ENCODE measurements at places on chromosomes 12 and 14. TPM values are rescaled to one million over a fixed set of nuclear protein-coding genes. Genes with fewer than 3 reads are reported as not detected.

DNA sequence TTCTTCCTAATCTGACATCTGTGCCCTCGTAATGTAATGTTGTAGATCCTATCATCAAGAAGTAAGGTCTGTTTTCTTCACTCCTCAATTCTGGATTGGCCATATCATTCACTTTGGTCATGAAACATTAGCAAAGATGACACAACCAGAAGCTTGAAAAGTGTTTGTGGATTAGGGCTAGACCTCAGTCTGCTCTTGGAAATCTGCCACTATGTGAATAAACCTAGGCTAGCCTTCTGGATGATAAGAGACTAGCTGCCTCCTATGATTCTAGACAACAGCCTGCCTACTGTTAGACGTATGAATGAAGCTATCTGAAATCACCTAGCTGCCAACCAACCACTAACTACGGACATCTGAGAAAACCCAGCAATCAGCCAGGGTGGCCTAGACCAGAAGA lies 38.7 kb upstream of the LYZ start:
- no peak for DNase-seq

NEUROD4 gene
- not detected for total RNA-seq

SPIC gene
- not detected for total RNA-seq

DNA sequence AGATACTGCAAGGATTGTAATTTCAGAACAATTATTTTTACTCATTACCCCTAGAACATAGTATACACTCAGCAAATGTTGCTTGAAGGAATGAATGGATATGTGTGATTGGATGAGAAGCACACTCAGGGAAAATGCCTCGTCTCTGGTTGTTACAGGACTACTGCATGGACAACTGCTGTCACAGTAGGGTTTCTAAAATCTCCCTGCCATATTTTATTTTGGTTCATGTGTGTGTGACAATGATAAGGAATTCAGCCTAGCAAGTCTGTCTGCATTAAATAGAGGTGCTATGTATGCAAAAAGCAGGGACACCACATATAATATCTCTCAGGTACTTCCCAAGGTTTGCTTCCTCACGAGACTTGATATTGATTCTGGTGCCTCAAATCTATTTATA lies 1.4 kb downstream of the PTPRR start:
- DNase-seq = no peak

GRCh38 chr14:22289570-22289969 lies 299.5 kb downstream of the DAD1 start:
- peak; percentile 86 for DNase-seq

CLEC2D gene
- total RNA-seq = 32.6 TPM

LRP10 gene
- total RNA-seq = 59.0 TPM

DNA sequence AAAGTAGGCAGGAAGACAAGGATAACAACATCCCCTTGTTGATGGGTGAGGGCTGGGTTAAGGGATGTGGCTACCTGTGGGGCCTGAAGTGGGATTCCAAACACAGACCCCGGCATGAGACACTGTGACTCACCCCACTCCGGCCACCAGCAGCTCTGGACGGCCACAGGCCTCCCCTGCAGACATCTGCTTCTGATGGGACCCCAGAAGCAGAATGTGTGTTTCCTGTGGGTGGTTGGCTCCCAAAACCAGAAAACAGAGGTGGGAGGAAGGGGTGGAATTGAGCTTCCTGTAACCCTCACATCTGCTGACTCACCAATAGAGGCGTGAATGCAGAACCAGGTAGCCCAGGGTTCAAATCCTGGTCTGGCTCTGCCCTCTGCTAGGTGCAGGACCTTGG lies 216.6 kb upstream of the PWP1 start:
- no peak for DNase-seq

DNA sequence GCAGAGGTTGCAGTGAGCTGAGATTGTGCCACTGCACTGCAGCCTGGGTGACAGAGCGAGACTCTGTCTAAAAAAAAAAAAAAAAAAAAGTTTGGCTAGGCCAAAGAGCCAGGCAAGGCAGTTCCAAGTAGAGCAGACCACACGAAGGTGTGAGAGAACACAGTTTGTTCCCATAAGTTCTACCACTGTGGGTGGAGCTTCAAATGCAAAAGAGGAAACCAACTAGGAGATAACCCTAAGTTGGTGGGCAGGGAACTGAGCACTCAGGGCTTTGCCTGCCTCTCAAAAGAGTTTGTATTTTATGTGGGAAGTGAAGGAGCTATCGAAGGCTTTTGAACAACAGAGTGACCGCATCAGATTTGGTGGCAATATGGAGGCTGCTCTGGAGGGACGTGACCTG lies 15.1 kb downstream of the SOCS2 start:
- no peak for DNase-seq

TSHR gene
- not detected for total RNA-seq

GRCh38 chr12:56223571-56224101 lies 506 bp upstream of the NABP2 start:
- no peak for DNase-seq

SIVA1 gene
- 85.8 TPM for total RNA-seq

- DNase-seq = no peak
Measured at GRCh38 chr12:42801271-42801670, 211.7 kb upstream of the PRICKLE1 start.

DNA sequence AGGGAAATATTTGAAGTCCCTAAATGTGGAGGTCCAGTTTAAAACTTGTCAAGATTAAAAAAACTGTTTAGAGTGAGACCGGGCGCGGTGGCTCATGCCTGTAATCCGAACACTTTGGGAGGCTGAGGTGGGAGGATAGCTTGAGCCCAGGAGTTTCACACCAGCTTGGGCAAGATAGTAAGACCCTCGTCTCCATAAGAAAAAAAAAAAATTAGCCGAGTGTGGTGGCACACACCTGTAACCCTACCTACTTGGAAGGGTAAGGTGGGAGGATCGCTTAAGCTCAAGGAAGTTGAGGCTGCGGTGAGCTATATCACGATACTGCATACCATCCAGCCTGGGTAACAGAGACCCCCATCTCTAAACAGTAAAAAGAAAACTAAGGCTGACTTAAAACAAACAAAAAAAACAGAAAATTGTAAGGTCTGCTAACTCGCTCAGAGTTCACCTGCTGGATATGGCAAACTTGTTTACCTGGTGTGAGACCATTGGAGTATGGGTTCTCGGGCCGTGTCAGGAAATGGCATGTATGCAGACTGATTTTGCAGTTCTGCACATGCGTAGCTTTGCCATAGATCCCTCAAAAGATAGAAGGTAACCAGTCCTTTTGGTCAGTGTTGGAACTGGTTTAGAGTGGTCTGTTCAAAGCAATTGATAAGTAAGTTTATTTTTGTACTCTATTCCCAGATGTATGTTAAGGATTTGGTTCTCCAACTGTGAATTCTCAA lies 2.1 kb downstream of the RNF10 start:
- DNase-seq = no peak

DNA sequence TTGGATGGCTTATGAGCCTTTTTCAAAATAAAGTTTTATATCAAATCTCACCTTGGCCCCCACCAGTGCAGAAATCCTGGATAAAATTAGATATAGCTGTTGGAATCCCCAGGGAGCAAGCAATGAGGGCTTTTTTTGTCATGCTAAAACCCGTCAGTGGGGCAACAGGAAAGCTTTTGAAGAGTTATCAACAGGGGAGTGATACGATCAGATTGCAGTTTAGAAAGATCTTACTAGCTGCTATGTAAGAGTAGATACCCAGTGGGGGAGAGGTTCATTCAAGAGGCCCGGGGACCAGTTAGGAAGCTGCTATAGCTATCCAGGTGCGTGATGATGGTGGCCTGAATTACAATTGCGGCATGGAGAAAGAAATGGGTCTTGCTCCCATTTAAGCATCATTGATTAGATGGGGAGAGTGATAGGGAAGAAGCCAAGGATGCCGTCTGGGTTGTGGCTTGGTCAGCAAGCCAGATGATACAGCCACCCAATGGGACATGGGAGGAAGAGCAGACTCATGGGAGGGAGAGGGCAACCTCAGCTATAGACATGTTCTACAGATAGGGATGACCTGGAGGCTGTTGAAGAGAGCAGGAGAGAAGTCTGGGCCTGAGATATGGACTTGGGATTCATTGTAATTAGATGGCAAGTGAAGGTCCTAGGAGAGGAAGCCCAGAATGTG lies 272.4 kb downstream of the DPF3 start:
- no peak for DNase-seq

GRCh38 chr14:52079239-52079959 lies 10.5 kb upstream of the NID2 start:
- peak; percentile 9 for DNase-seq

DNA sequence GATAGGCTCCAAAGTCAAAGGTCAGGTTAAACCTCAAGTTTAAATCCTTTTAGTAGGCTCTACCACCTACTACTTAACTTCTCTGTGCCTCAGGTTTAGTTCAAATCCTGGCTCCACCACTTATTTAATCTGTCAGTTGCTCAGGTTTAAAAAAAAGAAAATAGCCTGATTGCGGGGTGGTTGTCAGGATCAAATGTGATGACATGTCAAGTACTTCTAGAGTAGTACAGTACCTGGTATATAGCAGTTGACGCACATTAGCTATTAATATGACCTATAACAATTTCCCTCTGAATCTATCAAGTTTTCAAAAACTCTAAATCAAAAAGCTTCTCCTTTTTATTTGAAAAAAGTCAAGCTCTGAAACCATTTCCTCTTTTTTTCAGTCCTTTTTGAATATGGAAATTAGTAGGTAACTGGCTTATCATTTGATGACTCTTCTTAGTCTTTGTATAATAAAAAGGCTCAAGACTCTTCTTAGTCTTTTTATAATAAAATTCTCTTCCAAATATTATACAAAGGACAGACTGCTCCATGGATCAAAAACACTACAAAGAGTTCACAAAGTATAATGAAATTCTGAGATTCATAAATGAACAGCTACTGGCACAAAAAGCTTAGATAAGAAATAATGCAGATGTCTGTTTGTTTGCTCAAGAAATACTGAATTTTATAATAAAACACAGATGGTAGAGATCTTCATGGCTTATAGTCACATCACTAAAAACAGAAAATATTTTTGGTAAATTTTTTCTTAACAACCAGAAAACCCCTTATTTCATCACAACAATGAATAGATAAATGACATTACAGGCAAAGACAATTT lies 5.0 kb downstream of the OSBPL8 start:
- DNase-seq = no peak

DNA sequence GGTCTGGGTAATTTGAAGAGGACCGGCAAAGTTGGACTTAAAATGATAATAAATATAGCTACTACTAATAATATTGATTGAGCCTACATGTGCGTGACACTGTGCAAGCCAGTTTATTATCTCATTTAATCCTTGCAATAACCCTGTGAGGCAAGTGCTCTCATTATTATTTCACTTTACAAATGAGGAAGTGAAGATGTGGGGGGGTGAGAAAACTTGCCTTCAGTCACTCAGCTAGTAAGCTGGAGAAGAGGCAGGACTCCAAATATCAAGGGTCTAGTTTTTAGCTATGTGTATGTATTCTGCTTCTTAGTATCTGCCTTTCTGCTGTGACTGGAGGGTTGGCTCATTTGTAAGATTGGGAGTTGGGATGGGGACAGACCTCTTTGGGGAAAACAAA lies 39.2 kb downstream of the NPAS3 start:
- no peak for DNase-seq
